Stimulated activated CD8-positive, alpha-beta memory T cell treated with anti-CD3 and anti-CD28 coated beads, Interleukin-4, amount 100 ng/mL, for 48 hours (primary cell): ENCODE measurements at places on chromosomes 13 and 19.

GRCh38 chr19:30665449-30665848, 293.3 kb downstream of the ZNF536 start:
- DNase-seq = no peak

DNA sequence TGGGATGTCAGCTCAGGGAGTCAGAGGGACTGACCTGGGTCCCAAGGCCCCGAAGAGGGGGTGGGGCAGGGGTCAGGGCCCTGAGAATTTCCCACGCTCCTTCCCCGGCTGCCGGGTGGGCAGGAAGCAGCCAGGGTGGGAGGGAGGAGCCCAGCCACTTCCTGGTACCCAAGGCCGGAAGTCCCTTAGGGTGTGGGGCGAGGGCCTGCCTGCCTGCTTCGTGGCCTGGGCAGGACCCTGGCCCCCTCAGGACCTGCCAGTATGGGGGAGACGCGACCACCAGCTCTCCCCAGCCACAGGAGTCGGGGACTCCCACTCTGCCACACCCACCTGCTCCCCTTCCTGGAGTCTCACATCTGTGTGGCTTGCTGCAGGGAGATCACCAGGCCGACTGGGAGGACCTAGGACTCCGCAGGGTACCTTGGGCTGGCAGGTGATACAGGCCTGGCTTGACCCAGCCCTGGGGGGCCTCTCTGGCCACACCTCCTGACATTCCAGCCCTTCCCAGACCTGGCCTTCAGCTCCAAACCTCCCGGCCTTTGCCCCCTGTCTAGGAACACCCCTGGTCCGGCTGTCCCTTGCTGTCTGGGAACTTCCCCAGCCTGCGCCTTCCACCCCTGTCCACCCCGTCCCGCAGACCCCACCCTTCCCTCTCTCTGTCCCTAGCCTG, 9.8 kb upstream of the CIRBP start:
- peak; percentile 83 for DNase-seq

- DNase-seq = no peak
These were observed 10.8 kb downstream of the KRI1 start for GRCh38 chr19:10554760-10555609.

- DNase-seq = no peak
These were observed 19.8 kb downstream of the DNM2 start for GRCh38 chr19:10737722-10738121.

DNA sequence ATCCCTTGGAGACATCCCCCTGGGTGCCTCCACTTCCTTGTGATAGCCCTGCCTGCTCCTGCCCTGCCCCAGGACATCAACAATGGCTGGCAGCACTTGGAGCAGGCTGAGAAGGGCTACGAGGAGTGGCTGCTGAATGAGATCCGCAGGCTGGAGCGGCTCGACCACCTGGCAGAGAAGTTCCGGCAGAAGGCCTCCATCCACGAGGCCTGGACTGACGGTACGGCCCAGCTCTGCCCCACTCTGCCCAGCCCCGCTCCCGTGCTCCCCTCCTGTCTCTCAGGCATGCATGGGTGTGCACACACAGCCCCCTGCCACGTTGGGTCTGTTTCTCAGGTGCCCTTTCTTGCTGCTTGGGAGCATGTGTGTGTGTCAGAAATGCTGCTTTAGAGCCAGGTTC, 26.4 kb downstream of the CAPN12 start:
- no peak for DNase-seq

- DNase-seq = no peak
These were observed 183.9 kb downstream of the LHFPL6 start for GRCh38 chr13:39419068-39419467.

- no peak for DNase-seq
These were observed 379.9 kb downstream of the LIG4 start for GRCh38 chr13:107835339-107836018.

GRCh38 chr19:45245334-45245787, at the start of gene EXOC3L2:
EXOC3L2 (minus strand) TSS chr19:45245407; CDS start chr19:45239045, 6,362 bp downstream.
- DNase-seq = no peak

GRCh38 chr13:36668316-36668715, 5.5 kb upstream of the SERTM1 start:
- DNase-seq = no peak

DNA sequence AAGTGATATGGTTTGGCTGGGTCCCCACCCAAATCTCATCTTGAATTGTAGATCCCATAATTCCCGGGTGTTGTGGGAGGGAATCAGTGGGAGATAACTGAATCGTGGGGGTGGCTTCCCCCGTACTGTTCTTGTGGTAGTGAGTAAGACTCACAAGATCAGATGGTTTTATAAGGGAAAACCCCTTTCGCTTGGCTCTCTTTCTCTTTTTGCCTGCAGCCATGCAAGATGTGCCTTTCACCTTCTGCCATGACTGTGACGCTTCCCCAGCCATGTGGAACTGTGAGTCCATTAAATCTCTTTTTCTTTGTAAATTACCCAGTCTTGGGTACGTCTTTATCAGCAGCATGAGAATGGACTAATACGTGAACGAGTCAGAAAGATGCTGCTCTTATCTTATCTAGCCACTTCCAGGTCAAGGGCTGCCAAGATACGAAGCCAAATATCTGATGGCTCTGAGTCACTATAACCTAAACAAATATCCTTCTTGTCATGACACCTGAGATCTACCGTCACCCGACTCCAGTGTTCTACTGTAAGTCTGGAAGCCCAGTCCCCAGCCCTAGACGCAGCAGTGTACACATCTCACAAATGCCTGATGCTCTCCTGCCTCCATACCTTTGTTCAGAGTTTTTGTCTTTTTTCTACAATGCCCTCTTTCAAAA, 45.9 kb downstream of the SLC15A1 start:
- no peak for DNase-seq

DNA sequence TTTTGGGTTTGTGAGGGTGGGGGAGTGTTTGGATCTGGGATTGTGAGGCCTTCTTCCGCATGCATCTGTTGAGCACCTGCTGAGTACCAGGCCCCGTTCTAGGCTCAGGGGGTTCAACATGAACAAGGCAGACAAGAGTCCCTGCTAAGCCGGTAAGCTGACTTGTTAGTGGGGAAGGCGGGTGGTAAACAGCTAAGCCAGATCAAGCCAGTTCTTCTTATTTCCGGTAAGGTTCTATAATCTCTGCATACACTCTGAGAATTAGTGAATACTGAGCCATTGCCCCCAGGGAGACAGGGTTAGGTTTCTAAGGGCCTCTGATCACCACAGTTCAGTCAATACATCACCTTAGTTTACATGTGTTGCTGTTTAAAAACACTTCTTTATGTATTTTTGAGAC, 9.9 kb upstream of the EHD2 start:
- no peak for DNase-seq
